ENCODE measurements at places on chromosomes 2 and 18.

DNA sequence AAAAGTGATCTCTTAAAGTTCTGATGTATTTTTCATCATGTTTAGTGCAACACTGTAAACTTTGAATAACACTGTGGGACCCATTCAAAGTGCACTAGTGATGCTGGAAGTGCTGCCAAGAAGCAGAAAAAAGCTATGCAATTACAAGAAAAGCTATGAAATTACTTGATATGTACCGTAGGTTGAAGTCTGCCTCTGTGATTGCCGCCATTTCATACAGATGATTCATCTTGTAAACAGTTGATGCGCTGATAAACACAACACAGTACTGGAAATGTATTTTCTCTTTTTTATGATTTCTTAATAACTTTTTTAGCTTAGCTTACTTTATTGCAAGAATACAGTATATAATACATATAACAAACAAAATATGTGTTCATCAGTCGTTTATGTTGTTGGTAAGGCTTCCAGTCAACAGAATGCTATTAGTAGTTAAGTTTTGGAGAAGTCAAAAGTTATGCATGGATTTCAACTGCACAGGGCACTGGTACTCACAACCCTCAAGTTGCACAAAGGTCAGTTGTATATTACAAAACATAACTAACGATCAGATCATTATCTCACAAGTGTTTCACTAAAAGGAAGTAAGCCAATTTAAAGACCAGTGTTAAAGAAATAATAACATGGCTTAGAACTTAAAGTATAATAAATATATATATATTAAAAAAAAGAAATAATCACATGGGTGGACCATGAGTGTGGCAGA is 82.0 kb downstream of the SGPP2 start:
- DNase-seq, result no peak

DNA sequence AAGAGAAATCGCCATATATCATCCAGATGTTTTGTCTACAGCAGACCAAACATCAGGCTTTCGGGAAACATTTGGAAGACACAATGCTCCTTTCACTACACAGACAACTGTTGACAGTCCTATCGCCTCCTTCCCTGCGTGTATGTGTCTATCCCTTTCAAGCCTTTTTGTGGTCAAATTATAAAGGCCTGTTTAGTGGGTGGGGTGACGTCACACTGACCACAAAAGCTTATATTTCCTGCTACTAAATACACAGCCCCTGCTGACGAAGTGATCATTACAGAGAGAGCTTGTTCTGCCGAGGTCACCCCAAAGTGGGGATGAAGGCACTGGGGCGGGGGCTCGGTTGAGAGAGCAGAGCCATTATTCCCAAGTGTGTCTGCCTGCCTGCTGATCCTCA is 302.7 kb upstream of the TNP1 start:
- peak; percentile 82 for DNase-seq

DNA sequence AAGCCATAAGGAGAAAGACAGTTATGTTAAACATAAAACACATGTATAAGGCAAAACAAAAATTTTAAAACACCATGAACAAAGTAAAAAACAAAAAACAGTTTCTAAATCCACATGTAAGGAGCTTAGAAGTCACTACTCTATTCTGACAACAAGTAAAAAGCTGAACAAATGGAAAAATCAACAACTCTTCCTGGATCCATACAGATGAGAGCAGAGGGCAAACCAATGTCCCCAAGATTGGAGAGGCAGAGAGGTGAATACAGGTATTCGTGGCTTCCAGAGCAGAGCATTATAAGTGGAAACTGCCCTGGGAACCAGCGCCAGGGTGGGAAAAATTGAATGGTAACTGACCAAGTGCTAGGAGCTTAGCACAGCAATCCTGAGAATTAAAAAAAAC is 93.5 kb downstream of the SPIRE1 start:
- DNase-seq, result no peak

GRCh38 chr2:128617029-128617590 is 298.4 kb upstream of the HS6ST1 start:
- no peak for DNase-seq

DNA sequence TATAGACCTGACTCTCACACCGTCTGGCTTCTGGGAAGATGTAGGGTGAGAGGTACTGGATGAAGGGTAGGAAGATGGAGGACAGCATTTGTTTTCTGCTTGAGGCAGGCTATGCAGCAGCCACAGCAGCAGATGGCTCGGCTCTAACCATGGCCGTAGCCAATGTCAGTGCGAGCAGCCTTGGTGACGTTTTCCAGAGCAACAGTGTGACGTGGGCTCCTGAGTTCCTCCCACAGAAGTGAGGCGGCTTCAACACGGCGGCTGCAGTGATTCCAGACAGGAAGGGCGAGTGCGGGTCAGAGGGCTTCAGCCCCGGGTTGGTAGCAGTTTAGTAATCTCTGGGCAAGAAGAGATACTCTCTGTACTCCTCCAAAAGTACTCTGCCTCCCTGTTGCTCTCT is 133.0 kb upstream of the MYT1L start:
- DNase-seq, result peak; percentile 98

DNA sequence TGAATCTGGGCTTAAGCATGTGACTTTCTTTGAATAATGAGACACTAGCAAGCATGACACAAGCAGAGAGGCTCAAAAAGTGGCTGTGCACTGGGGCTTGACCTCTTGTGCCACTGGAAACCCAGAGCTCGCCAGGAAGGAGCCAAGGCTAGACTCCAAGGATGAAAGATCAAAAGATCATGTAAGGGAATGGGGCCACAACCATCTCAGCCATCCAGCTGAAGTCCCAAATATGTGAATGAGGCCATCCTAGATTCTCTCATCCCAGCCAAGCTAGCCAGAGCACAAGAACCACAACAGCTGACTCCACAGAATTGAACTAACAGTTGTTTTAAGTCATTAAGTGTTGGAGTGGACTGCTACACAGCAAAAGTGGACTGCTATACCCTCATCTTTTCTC is 288.1 kb downstream of the CCDC178 start:
- no peak for DNase-seq

GRCh38 chr2:120847700-120848321 is 112.1 kb downstream of the GLI2 start:
- DNase-seq, result no peak

GRCh38 chr2:175396696-175397095 is 215.2 kb upstream of the ATP5MC3 start:
- DNase-seq, result no peak

DNA sequence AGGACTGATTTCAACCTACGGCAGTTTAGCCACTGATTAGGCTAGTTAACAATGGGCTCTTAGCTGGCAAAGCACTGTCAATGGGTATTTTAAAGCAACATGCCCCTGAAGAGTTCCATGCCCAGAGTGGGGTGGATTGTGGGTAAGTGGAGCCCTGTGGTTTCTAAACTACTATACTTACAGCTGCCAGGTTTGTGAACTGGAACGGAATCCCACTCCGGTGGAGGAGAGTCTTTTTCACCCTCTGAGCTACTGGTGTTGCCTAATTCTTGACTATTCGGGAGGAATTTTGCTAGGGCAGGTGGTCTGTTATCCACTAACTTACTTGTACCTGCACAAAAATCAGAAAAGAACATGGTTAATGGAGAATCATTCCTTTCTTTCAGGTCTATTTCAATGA is 52.6 kb downstream of the ZAP70 start:
- DNase-seq, result no peak

DNA sequence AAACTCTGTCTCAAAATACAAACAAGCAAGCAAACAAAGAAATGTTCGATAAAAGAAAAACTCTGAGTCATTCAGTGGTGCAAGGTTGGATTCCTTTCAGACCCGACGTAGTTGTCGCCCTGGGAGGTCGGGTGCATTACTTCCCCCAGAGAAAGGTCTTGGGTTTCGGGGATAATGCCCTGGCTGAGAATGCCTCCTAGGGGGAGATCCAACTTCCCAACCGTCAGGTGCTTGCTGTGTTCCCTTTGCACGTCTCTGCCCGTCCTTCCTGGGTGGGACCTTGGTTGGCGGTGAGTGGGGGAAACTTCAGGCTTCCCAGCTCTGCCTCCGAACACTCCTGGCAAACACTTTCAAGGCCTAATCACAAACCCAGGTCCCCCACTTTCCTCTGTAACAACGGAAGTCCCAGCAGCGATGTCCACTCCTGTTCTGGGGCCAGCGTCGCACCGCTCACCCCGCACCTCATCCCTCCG is 609 bp downstream of the TPGS2 start:
- DNase-seq, result no peak

DNA sequence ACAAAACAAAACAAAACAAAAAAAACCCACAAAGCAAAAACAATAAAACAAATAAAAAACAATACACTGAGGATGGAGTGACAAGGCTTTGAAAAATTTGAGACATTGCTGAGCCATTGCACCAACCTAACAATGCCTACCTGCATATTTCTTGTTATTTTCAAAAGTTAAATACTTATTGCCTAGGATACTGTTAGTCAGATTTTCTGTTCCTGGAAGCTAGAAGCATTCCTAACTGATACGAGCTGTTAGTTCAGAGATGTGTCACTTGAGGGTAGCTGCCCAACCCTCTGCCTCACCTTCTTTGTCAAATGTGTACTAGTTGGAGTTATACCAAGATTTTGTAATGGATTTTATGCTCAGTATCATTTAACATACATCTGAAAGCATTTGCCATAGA is 187.2 kb downstream of the TXNL1 start:
- no peak for DNase-seq

DNA sequence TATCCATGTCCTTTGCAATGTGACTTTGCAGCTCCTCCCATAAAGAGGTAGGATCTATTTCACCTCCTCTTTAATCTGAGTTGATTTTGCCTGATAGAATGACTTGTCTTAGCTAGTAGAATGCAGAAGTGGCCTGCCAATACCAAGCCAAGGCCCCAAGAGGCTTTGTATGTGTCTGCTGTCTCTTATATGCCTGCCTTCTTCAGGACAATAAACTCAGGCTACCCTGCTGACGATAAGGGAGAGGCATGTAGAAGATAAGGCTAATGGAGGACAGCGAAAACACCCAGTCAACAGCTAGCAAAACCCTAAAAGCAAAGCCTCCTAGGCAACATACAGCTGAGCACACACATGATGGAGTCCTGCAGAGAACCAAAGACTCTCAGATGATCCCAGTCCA is 1.8 kb upstream of the ZC3H8 start:
- no peak for DNase-seq

DNA sequence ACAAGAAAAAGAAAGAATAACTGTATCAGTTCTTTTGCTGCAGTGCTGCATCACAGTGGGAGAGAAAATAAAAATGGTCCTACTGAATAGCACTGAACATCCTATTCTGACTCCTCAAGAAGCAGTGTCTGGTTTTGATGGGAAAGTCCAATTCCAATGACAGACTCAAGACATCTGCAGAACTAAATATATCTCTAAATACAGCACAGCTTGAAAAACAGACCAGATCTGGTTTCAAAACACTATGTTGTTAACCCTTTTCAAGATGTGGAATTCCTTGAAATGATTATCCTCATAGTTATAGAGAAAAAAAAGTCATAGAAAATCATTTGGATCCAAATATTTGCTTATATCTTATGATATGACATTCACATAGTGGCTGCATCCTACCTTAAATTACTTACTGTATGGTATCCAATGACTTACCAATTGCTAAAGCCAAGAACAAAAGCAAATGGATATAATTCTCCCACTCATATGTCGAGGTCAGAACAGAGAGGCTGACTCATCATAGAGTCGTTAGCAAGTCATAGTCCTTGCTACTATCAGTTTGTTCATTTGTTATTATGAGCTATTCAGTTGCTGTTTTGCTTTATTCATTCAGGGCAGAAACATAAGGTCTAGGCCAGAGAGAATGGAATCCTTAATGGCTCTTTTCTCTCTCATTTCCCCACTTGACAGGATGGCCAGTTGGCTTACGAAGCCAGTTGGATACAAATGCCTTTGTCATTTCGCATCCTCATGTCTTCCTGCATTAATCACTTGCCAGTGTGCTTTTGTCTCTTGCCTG is 62.5 kb upstream of the ACVR2A start:
- no peak for DNase-seq

GRCh38 chr18:44918142-44918476 is 237.4 kb downstream of the SETBP1 start:
- no peak for DNase-seq

- no peak for DNase-seq
Observed at GRCh38 chr2:86311879-86312278, 25.5 kb downstream of the REEP1 start.

GRCh38 chr2:1141079-1141478 is 190.4 kb downstream of the SNTG2 start:
- DNase-seq, result no peak

DNA sequence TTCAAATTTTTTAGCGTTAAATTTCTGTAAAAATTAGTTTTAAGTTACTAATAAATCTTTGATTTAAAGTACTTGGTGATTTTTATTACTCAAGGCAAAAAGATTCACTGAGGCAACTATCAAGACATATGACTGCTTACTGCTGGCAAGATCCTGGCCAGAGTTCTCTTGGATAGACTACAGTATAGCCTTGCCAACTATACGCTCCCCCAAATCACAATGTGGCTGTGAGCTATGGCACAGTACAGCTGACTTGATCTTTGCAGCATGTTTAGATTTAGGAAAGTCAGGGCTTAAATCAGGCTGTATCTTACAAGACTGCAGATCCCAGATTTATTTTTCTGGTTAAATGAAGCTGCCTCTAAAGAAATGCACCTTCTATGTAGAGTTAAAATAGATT is 26.5 kb downstream of the MSTN start:
- no peak for DNase-seq

GRCh38 chr18:50218432-50219197 is 23.7 kb upstream of the MYO5B start:
- DNase-seq, result peak; percentile 3

GRCh38 chr18:34494359-34494696 is 215.8 kb upstream of the DTNA start:
- DNase-seq, result no peak

- DNase-seq, result no peak
Observed at GRCh38 chr2:224909885-224910573, 132.2 kb downstream of the DOCK10 start.

- DNase-seq, result no peak
Observed at GRCh38 chr2:174656035-174656434, 58.4 kb upstream of the WIPF1 start.

DNA sequence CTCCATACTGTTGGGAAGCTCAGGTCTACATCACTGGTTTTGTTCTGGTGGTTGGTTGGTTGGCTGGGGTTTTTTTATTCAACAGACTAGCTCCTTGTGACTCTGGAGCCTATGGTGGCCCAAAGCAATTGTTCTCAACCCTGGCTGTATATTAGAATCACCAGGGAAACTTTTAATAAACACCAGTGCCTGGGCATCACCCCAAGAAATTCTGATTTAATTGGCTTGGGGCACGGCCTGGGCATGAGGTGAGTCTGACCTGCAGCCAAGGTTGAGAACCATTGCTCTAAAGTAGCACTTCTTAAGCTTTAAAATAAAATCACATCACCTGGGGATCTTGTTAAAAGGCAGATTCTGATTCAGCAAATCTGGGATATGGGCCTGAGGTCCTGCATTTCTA is 184.1 kb downstream of the C1D start:
- no peak for DNase-seq

DNA sequence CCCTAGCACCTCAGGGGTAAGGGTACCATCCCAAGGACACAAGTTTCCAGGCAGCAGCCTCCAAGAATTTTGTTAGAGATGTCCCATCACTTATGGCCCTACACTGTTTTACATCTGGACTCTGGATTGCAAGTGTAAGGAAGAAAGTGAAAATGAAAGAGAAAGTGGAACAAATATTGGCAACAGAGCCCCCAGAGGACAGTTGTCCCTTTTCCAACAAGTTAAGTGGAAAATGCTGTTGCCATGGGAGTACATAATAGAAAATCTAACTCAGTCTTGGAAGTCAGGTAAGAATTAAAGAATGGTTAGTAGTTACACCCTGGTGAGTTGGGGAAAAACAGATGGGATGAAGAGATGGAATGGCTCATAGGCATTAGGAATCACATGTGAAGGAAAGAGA is 50.6 kb downstream of the TTC21B start:
- DNase-seq, result no peak

GRCh38 chr2:219214141-219214540 is 4.6 kb downstream of the ABCB6 start:
- DNase-seq, result no peak

Measured in SHP77 (cell line).